Naive B cell (primary cell): ENCODE measurements at places on chromosomes 1 and 21.

DNA sequence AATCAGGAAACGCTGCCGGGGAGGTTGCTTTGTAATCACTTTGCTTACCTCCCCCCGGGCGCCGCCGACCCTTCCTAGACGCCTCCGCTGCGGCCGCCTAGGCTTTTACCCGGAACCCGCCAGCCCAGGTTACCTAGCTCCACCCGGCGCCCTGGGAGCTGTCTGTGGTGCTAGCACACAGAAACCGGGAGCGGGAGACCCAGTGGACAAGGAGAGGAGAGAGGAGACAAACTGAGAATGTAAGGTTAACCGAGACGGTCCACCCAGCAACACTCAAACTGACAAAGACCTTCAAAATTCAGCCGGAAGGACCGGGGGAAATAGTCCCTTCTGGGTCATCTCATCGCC is 9.8 kb downstream of the BARHL2 start:
- DNase-seq: no peak

- DNase-seq: peak; percentile 16
Observed at GRCh38 chr1:154720328-154721297, 112.6 kb upstream of the ADAR start.

DNA sequence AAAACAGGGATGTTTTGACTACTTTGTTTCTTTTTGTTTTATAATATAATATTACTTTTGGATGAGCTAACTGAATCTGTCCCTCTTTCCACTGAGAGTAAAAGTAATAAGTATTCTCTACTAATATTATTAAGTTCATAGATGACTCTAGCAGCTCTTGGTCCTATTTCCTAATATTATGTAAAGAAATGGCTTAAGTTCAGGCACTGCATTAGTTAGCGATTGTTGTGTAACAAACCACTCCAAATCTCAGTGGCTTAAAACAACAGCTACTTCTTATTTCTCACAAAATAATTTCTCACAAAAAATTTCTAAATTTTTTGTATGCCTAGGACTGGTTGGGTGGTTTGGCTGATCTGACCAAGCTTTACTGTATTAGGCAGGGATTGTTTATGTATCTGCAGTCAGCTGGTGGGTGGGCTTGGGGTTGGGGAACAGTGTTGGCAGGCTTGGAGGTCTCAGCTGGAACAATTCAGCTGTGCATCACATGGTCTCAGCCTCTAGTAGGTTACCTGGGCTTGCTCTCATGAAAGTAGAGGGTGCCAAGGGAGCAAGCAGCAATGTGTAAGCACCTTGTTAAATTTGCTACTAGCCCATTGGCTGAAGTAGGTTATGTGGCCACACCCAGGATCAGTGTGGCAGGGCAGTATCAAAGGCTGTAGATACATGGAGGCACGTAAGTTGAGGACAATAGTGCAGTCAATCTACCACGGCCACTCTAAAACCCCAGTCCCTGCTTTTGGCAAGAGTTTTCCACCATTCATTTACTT is 8.8 kb upstream of the CCT8 start:
- DNase-seq: no peak

- DNase-seq: no peak
Observed at GRCh38 chr1:25098717-25099116, 133.6 kb downstream of the SYF2 start.

GRCh38 chr21:28893687-28894086 is 99.0 kb downstream of the LTN1 start:
- no peak for DNase-seq

GRCh38 chr1:215005656-215006345 is 76.7 kb upstream of the KCNK2 start:
- no peak for DNase-seq

DNA sequence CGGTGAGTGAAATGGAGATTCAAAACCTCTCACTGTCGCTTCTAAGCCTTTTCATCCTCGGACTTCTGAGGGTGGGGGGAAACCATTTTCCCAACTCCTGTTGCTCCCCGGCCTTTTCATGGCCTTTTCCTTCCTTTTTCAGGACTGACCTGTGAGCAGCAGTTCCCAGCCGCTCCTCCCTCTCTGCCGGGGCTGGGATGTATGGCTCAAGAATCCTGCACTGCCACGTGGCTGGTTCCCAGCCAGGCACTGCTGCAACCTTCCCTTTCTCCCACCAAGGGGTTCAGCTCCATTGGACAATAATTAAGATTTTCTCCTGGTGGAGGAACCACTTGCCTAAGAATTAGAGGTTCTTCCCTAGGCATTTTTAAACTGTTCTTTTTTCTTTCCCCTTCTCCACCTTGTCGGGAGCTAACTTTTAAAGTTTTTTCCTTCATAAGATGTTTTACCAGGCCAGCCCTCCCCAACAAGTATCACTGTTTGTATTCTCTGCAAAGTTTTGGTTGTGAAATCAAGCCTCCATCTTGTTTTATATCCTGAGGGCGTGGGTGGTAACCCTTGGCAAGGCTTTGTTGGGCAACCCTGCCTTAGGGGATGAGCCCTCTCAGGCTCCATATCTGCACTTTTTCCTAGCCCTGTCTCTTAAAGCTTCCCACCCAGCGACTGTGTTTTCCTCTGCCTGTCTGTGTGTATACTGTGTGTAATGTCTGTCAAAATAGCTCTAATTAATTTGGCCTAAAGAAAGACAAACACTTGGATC is 1166.6 kb upstream of the ADGRL2 start:
- no peak for DNase-seq

DNA sequence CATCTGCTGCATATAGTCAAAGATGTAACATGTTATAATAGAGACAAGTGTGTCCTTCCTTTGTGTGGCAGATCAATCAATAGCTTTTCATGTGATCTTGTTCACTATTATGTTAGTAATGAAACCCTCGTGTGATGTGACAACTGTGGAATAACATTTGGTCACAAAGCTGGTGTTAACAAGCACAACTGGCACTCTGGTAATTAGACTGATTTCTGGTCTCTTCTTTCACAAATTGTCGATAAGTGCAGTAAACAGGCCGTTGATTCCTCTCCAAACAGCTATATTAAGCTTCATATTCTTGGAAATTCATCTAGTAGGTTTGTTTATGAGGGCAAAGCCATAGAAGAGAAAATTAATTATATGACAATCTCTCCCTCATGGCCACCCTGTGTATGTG is 616.7 kb upstream of the PTBP2 start:
- no peak for DNase-seq

GRCh38 chr1:203656796-203657747 is 30.4 kb downstream of the ATP2B4 start:
- no peak for DNase-seq

DNA sequence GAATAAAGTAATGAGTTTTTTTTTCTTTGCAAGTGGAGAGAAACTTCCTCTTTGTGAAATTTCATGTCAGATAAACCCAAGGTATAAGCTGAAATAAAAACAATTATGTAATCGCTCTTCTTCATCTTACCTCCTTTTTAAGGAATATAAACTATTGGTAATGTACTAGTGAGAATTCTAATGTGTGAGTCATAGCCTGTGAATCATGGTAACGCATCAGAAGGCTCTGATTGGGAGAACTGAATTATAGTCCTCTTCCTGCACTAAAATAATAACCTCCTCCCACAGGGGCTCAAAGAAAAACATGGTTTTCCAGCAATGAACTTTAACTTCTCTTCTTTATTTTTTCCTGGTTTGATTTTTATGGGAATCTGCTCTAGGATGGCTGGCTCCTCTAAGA is 57.1 kb upstream of the COX20 start:
- DNase-seq: no peak

DNA sequence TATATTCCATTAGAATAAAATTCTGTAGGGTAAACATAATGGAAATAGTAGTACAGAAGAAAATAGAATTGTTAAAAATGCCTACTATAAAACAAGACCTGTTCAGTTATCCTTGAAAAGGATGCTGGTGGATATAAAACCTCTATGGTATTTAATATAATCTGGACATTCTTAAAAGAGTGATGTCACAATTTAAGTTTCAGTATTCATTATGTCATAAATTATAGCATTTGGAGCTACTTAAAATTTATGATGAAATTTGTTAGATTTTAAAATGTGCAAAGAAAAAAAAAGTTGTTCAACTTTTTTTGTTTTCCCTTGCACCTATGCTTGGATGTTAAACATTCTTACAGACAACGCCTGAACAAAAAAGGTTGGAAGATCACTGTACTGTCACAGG is 50.3 kb downstream of the USP48 start:
- no peak for DNase-seq

- no peak for DNase-seq
Observed at GRCh38 chr1:154623358-154623757, 15.4 kb upstream of the ADAR start.

DNA sequence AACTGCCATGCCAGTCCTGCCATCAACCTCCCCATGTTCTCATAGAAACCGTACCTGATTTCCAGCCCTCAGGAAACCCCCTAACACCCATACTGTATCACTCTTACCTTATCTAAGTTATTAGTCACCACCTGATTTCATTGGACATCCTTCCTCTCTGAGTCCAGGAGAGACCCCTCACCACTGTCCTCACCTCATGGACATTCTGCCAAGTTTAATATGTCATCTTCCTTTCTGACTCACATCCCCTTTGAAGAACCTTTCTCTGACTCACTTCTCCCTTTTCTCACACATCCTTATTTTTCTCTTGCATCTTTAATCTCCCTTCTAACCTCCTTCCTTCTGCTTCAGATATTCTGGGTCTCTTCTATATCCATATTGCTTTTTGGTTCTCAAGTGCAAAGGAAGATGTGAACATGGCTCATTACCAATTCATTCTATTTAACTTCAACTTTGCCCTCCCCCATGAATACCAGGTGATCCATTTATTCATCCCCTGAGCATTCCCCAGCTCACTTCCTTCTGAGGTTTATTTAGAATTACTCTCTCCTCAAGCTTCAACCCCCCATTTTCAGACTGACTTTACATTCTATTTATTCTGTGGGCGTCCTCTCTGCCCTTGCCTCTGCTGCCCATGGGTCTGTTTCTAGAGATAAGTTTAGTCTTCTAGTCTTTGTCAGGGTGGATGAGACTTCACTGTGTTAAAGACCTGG is 206.8 kb upstream of the ESRRG start:
- DNase-seq: no peak

GRCh38 chr1:1895060-1895418 is 4.2 kb upstream of the GNB1 start:
- DNase-seq: no peak
